CD8-positive, alpha-beta T cell (primary cell): ENCODE measurements at places on chromosomes 7 and 10.

DNA sequence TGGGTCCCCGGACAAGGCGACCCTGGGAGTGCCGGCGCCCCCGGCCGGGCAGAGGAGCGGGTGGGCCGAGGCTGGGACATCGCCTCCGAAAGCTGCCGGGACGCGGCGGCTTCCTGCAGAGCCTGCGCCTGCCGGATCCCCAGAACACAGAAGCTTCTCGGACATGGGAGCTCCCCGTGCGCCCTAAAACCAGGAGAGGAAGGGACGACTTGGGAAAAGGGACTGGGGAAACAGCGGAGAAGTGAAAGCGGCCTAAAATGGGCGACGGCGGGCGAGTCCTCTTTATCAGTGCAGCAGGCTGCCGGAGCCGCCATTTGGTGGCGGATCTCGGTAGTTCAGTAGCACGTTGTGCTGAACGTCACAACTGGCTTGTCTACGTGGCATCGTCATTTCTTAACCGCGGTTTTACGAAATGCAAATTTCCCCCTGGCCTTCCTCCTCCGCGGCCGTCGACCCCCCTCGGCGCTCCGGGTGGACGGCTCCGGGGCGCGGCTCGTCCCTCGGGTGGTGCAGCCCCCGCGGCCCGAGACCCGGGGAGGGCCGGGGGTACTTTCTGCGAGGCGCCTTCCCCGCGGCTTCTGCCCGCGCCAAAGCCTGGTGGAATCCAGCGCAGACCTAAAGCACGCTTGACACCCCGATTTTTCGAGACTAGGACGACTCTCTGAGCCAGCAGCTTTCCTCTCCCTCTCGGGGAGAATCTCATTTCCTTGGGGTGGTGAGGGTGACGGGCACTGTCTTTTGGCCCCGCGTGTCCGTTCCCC lies 9.9 kb upstream of the SPAG6 start:
- peak; percentile 85 for DNase-seq

DNA sequence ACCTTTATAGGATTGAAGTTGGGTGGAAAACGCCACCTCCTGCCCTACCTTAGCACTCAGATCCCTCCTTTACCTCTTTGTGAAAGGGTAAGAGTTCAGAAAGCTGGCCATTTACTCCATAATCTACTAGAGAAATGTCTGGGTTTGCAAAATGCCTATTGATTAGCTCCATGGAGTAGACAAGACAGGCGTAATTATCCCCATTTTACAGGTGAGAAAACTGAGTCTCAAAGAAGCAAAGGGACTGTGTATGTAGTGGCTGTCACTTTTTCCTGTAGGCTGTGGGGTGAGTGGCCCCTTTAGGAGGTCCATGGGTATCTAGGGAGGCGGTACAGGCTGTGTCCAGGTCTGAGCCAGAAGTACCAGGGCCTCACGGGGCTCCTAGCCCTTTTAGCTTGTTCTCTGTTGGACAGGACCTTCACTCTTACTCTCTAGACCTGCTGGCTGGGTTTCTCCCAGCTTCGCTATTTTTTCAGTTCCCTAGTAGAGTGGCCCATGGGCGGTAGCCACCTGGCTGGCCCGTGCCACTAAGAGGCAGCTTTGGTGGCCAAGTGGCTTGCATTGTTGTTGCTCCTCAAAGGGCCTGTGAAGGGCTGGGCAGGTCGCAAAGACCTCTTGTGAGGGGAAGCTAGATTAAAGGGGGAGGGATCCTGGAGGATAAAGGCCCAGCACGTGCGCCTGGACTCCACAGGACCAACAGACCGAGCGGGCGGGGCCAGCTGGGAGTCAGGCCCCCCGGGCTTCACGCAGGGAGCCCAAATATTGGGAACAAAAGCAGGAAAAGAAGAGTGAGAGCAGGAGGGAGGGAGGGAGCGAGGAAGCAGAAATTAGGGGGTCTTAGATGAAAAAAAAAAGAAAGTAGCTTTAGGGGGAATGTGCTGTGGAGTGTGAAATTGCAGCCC lies 4.7 kb upstream of the PAX2 start:
- no peak for DNase-seq

GRCh38 chr10:69332278-69333010 lies 54.1 kb downstream of the HK1 start:
- DNase-seq = no peak

DNA sequence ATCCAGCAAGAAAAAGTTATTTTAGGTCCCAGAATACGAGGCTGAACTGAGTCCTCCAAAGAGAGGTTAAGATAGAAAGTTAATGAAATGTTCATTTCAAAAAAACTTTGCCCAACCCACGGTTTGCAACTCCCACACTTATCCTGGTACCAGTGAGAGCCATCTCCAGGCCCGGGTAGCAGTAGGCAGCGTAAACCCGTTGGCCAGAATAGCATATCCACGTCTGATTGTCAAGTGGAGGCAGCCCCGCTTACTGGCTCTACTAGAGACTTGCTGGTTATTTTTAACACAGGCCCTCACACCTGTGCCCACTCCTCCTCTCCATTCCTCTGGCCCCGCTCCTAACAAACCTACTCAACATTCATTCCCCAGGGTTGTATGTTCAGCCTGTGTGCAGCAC lies 109.7 kb downstream of the HIP1 start:
- no peak for DNase-seq

- no peak for DNase-seq
These were observed 5.1 kb upstream of the MYL7 start for GRCh38 chr7:44145969-44146911.

- DNase-seq = no peak
These were observed 126.9 kb downstream of the RPS24 start for GRCh38 chr10:78160591-78160990.

- no peak for DNase-seq
These were observed 95.1 kb downstream of the USP6NL start for GRCh38 chr10:11516431-11516746.

- DNase-seq = no peak
These were observed 26.6 kb upstream of the ASCC1 start for GRCh38 chr10:72242675-72243074.

DNA sequence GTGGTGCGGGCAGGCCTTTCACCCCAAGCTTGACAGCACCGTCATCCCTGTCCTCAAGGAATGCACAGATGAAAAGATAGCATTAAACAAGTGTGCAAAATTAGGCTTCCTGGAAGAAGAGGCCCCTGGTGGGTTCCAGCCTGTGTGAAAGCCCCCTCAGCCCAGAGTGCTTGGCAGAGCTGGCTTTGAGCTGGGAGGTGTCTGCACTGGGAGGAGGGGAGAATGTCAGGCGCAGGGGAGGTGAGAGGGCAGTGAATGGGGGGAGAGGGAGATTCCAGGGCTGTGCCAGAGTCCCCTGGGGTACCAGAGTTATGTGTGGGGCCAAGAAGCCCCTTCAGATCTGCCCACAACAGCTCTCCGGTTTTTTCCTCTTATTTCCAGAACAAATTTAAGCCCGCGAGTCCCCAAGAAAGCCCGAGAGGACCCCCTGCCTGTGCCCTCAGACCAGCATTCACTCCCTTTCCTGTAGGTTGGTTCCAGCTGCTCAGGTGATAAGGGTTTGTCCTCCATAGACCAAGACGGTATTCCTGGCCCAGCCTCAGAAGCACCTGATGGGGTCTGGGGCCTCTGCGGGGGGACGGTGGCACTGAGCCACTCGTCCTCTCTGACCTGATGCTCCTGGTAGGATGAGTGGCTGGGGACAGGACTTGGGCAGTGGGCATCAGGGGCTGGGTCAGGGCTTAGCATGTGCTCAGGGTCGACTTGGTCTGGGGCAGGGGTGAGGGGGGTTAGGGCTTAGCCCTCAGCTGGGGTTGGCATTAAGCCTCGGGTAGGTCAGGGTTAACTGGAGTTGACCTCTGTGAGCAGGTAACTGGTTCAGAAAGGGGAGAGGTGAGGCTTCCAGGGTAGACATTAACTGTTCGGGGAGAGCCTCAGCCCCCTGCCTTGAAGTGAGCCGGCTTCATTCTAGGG lies 43.4 kb downstream of the ADCYAP1R1 start:
- no peak for DNase-seq
